CD4-positive, alpha-beta T cell treated with Interleukin-15 for 1 hour (primary cell): ENCODE measurements at places on chromosomes 3 and 15.

DNA sequence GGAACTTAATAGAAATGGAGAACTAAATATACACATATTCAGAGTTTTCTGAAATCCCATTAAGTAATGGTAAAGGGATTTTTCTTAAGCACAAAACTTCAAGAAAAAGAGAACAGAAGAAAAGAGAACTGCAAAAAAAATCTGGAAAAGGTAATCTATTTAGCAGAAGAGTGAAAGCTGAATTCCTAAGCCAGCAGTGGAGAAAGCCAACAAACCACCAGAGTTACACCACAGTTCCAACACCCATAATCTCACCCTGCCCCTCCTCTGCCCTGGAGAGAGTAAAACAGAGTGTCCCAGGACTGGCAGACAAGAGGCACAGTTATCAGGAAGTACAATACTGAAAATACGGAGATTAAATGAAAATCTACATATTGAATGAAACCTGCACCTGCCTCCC lies 29.4 kb downstream of the TP53BP1 start:
- DNase-seq: no peak

DNA sequence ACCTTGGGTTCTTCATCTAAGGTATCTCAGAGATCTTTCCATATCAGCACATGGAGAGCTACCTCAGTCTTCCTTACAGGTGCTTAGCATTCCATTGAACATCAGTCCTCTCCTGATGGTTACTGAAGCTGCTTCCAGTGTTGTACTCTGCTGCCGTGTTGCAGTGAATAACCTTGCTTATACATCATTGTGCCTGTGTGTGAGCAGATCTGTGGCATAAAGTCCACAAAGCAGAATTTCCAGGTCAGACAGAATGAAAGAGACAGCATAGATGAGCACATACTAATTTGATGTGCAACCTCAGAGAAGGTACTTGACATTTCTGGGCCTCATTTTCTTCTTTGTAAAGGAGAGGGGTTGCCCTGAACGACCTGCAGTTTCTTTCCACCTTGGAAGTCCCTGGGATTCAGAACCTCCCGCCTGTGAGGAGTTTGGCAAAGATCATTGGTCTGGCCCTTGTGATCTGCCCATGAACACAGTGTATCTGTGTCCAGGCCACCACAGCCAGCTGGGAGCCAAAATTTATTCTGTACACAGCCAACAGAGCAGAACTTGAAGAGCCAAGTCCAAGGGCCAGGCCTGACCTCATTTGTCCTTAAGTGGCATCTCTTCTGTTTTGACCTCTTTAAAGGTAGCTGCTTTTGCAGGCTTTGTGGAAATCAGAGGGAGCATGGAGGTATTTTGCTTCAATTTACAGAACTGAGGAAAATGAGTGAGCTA lies 57.2 kb upstream of the SLC7A14 start:
- DNase-seq: no peak

DNA sequence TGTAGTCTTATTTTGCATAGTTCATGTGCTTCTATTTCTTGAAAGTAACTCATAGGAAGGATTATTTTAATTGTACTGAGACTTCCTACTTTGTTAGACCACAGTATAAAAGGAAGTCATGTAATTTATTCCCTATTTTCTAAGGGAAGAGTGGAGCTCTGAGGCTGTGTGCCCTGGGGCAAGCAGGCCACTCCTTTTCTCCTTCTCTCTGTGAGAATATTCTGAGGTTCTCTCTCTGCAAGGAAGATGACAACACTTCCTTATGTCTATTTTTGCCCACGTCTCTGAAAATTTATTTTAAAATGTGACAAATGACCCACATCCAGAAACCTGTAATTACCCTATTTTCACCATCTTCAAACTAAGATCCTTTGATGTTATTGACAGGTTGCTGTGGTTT lies 11.0 kb downstream of the KCTD6 start:
- no peak for DNase-seq

GRCh38 chr3:35745802-35746484 lies 106.6 kb downstream of the ARPP21 start:
- DNase-seq: no peak

GRCh38 chr3:114852966-114853365 lies 294.1 kb downstream of the ZBTB20 start:
- no peak for DNase-seq

- DNase-seq: no peak
Measured at GRCh38 chr3:42822828-42823227, 13.6 kb downstream of the ACKR2 start.

DNA sequence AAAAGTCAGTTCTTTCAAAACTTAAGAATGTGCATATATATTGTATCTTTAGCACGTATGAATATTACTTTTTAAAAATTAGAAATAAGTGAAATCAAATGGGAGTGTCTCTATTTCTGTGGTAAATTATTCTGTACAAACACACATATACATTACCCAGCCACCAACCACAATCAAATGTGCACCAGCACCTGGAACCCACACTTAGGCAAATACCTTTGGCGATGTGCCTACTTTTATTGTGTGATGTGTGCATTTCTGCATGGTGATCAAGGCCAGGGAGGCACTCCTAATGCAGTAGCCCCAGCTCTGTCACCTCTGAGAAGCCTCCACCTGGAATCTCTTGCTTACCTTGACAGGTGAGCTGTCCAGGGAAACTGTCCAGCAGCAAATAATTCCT lies 76.9 kb downstream of the PIK3R4 start:
- no peak for DNase-seq

- DNase-seq: no peak
Measured at GRCh38 chr3:122984007-122984406, 43.6 kb downstream of the SEMA5B start.

GRCh38 chr3:72538070-72538745 lies 310.0 kb downstream of the SHQ1 start:
- no peak for DNase-seq

DNA sequence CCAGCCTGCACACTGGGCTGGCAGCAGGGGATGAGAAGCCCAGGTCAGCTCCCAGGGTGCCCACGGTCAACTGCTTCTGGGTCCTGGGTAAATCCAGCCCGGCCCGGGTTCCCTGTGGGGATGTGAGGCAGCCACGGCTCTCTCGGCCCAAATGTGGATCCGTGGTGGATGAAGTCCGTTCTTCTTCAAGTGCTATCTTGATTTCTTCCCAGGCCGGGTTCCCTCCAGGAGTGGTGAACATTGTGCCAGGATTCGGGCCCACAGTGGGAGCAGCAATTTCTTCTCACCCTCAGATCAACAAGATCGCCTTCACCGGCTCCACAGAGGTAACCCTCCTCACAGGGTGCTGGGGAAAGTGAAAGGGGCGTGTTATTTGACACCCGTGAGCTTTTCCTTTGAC lies 16.1 kb downstream of the ALDH1A3 start:
- DNase-seq: no peak

- DNase-seq: no peak
Measured at GRCh38 chr3:98612996-98613517, 19.6 kb upstream of the CPOX start.

- DNase-seq: no peak
Measured at GRCh38 chr3:30934208-30934550, 39.7 kb upstream of the GADL1 start.

DNA sequence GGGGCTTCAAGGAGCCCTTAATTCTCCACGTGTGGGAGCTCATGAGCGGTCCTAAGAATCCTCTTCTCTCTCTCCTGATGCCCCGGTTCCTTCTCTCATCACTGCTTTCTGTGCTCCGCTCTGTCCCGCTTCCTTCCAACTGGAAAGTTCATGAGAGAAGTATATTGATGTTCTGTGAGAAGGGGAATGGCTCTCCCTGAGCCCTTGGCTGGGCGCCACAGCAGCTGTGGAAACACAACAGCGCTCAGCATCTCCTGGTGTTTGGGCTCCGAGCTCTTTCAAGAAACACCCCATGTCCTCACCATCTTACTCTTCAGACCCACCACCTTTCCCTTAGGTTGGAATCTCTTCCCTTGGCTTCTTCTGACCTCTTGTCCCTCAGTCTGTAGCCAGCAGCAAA lies 161.7 kb downstream of the VGLL4 start:
- no peak for DNase-seq

DNA sequence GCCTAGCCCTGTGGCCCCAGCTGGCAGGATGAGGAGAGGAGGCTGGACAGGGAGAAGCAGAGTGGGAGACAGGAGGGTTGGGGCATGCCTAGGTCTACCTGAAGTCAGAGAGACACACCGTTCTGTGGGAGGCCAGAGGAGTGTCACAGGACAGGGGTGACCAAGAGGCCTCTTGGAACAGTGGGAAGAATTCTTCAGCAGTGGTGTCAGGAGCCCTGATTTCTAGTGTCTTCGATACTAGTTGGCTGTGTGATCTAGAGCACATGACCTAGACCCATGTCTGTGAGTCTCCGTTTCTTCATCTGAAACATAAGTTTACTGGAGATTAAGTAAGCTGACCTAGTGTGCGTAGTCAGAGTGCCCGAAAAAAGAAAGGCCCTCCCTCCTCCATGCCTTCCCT lies 92.2 kb downstream of the EEFSEC start:
- DNase-seq: no peak

DNA sequence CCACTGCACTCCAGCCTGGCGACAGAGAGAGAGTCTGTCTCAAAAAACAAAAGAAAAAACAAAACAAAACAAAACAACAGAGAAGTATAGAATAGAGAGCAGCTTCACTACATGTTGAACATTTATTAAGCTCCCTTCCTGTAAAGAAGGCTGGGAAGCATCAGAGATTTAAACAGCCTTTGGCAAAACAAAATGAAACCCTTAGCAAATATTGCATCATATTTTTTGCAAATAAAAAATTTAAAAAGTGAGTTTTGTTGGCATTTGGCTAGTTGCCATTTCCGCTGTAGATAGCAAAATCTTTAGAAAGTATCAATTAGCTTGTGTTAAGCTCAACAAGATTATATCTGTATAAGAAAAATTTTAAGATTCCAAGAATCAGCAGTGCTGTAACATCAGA lies 151.2 kb downstream of the SERPINI1 start:
- DNase-seq: no peak

GRCh38 chr3:38574411-38575278 lies 74.8 kb downstream of the SCN5A start:
- DNase-seq: no peak

DNA sequence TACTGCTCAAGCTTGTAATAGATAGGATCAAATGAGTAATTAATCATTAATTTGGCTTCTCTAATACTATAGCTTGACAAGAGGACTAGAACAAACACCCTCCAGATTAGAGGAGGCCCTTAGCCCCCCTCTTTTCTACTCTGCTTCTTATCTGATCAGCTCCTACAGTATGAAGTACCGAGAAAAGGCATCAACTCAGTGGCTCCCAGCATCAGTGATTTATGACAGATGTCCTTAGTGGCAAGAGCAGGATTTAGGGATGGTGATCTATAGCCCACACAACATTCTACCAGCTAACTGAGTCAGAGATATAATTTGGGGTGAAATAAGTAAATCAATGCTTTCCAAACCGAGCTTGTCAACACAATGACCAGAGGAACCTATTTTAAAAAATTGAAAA lies 541.1 kb downstream of the NLGN1 start:
- no peak for DNase-seq

DNA sequence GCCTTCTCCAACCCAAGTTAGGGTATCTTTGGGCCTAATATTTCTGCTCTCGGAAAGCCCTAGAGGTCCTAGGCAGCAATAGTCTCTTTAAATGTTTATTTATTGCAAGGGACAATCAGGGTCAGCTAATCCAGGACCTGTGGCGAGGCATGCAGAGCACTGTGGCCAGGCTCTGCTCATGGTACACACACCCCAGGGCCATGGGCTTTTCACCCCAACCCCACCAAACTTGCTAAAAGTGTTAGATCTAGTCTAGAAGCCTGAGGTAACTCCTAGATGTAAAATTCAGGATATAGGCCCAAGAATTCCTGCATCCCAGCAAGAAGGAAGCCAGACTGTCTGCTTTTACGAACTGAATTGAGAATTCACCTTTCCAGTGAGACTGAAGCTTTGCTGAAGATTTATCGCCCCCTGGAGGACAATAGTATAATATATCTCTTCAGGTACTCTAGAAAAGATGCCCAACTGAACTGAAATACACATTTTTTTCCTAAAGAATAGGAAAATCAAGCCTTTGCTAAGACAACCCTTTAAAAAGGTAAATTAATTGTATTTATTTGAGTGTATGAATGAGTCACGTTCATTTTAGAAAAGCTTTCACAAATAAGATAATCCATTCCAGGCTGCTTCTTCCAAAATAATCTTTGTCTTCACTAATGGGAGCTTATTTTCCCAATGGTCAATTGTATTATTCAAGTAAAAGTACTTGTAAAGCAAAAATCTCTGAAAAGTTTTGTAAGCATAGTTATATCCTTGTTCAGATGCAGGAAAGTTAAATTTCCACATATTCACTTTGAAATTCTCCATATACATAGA lies 89.8 kb downstream of the LRRC3B start:
- no peak for DNase-seq

DNA sequence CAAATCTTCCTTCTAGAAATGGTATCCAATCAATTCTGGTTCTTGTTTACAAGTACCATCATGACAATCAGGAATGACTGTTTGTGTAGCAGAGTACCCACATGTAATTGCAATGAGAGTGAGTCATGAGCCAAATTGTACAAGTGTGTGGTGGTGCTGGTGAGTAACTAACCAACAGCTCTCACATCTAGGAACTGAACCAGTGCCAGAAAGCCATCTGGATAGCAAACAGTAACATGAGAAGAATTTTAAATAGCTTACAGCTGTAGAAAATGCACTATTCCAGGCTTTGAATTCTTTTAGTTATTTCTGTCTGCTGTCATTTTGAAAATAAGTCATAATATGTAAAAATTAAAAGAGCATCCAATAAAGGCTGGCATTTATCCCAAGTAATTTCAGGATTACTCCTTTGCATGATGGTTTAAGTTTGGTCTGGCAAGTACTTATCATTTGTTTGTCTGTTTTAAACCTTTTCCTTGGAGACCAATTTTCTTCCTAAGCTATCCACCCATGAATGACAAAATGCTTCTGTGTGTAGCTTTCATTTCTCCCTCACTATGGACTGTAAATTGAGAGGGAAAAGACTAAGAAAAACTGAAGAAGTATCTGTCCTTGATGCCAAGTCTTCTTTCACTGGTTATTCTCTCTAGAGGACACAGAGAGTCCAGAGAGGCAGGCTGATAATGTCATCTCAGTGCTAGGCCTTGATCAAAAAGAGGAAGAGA lies 60.0 kb downstream of the PIK3CB start:
- no peak for DNase-seq

- DNase-seq: no peak
Measured at GRCh38 chr3:4750306-4750968, 228.8 kb upstream of the BHLHE40 start.

- no peak for DNase-seq
Measured at GRCh38 chr15:27339138-27339537, 368.2 kb downstream of the GABRG3 start.

- no peak for DNase-seq
Measured at GRCh38 chr3:14288833-14289451, 110.3 kb downstream of the LSM3 start.

DNA sequence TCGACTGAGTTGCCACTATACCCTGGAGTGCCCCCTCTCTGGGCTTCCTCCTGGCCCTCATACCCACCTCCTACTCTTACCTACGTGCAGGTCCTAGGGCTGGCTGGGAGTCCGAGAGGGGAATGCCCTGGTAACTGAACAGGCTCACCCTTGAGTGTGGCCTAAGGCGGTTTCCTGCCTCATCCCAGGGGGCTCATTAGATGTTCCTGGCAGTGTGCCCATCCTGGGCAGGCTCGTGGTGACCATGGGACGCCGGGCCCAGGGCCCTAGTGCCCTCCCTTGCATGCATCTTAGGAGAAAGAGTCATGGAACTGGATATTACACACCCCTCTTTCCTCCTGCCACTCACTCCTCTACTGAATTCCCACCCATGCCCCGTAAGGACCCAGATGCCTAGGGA lies 2.8 kb downstream of the SEMA4B start:
- DNase-seq: no peak
